NCI-H1436 (cell line): ENCODE measurements at places on chromosomes 2 and 18.

GRCh38 chr18:45974088-45974536 is 7.0 kb upstream of the EPG5 start:
- peak; percentile 62 for DNase-seq

DNA sequence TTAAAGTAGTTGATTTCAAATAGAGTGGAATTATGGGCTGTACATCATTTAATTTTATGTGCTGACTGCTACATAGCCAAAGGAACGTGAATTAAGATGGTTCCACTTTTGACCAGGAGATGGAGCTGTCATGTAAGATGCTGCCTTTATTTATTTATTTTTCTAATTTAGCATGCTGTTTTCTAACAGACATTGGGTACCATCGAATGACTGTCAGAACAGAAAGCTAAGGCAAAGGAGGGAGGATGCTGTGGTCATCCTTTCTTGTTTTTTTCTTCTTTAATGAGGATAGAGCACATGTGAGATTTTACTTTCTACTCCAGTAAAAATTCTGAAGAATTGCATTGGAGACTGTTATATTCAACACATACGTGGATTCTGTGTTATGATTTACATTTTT is at the start of gene SCN2A:
Gene SCN2A (plus strand): TSS at position 185 of the 400 bp plus-strand sequence. CDS start 56,410 bp downstream, outside the sequence.
- peak; percentile 76 for DNase-seq

DNA sequence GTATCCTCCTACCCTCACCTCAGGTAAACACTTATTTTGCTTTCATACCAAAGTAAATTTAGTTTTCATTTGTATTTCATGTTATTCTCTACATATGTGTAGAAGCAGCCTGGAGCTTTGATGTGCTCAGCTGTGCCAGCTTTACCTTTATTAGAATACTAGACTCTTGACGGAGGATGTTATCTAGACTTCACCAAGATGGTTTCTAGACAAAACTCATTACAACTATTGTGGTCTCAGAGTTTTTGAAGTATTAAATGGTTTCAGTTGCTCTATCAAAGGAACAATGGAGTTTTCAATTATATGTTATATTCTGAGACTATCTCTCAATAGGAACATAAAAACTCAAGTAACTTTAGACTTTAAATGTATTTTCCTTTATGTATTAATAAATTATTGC is 5.0 kb upstream of the IL18RAP start:
- no peak for DNase-seq

DNA sequence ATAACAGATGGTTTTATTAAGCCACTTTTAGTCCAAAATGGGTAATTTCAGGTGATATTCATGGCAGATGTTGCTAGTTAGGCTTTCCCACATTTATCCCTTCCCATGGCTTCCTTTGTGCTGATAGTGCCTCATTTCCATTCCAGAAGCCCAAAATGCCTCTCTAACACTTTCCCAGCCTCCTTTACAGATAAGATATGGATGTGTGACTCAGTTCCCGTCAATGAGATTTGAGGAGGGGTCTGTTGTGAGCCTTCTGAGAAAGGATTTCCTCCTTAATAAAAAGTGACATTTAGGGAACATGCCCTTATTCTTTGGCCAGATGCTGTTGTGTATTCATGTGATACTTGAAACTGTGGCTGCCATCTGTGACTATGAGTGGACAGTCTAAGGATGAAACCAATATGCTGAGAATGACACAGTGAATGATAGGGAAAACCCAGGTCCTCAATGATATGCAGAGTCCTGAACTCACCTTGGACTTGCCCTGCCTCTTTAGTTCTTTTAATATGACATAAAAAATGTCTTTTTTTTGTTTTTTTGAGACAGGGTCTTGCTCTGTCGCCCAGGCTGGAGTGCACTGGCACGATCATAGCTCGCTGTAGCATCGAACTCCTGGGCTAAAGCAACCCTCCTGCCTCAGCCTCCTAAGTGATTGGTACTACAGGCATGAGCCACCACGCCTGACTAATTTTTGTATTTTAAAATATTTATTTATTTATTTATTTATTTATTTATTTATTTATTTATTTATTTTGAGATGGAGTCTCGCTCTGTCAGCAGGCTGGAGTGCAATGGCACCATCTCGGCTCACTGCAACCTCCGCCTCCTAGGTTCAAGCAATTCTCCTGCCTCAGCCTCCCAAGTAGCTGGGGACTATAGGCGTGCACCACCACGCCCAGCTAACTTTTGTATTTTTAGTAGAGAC is 5.8 kb upstream of the ACSL3 start:
- no peak for DNase-seq
